NCI-H2227 treated with DMSO at 0.1 percent for 48 hours (cell line): ENCODE measurements at places on chromosomes 7 and 10.

- DNase-seq, result no peak
These were observed 1.9 kb downstream of the DHX32 start for GRCh38 chr10:125878957-125879835.

GRCh38 chr7:151520419-151521261 lies 945 bp upstream of the RHEB start:
- DNase-seq, result peak; percentile 75

- DNase-seq, result no peak
These were observed 63.8 kb downstream of the BPGM start for GRCh38 chr7:134710511-134710853.

- DNase-seq, result peak; percentile 51
These were observed 70.9 kb downstream of the SYPL1 start for GRCh38 chr7:106041140-106041717.

DNA sequence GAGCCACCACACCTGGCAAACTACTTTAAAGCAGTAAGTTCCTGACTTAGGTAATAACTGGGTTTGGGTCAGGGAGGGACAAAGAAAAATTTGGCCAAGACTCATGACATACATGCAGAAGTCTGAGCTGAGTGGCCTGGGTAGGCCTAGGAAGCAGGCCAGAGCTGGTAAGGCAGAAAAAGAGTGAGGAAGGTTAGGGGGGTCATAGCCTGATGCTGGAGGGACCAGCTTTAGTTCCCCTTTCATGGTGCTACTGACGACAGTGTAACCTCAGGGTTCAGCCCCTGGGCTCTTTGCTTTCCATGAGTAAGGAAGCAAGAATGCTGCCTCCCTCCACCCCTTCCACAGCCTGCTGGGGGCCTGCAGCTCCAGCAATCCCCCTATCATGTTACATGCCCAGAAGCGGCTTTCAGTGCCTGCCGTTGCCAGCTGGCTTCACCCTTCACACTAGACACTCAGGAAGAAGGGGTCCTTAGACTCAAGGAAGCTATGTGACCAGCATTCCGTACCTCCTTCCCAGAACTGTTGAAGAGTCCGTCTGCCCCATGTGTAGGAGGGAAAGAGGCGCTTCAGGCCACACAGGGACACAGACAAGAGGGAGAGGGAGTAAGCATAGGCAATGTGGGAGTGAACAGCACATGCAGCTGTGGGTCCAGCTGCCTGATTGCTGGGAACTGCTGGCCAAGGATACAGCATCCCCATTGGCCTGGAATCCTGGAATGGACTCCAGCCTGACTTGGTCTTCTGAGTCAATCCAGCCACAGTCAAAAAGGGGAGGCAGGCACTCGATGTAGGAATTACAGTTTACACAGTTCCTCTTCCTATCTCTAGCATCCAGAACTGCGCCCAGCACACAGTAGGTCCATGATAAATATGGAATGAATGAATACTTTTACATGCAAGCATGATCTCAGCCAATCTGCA lies 4.1 kb upstream of the PLAU start:
- DNase-seq, result no peak

- DNase-seq, result no peak
These were observed 30.1 kb downstream of the KLF6 start for GRCh38 chr10:3754727-3755439.

- DNase-seq, result no peak
These were observed 44.8 kb upstream of the ADO start for GRCh38 chr10:62759599-62760175.

DNA sequence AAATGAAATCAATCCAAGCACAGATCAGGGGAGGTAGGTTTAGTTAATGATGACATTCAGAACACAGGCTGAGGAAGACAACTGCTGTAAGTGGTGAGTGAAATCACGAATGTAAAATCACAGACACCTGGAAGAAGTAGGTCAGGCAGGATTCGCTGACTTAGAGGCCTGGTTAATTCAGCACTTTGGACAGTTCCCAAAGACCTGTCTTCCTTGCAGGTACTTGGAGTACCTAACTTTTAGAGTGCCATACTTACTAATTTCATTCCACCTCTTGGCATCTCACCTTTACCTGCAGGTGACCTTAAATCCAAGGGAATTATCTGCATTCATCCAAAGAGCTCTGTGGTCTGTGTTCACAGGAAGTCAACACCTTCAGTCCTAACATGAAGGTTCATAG lies 822.3 kb downstream of the PHTF2 start:
- no peak for DNase-seq

GRCh38 chr10:128943111-128943510 lies 523.9 kb upstream of the MGMT start:
- no peak for DNase-seq

DNA sequence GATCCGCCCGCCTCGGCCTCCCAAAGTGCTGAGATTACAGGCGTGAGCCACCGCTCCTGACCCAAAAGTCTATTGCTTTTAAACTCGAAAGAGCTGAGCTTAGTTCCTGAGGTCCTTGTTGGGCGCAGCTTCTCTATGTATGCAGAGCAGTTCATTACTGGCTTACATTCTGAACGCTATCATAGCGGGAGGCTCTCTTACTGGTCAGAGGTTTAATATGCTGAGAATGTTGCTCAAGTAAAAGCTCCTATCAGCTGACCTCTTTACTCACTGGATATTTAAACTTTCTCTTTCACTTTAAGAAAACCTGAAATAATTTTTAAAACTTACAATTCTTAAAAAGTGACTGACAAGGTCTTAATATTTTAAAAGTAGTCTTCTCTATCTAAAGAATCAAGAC lies 160.8 kb upstream of the WNT16 start:
- no peak for DNase-seq

GRCh38 chr7:73824986-73825385 lies 5.8 kb upstream of the CLDN4 start:
- no peak for DNase-seq

DNA sequence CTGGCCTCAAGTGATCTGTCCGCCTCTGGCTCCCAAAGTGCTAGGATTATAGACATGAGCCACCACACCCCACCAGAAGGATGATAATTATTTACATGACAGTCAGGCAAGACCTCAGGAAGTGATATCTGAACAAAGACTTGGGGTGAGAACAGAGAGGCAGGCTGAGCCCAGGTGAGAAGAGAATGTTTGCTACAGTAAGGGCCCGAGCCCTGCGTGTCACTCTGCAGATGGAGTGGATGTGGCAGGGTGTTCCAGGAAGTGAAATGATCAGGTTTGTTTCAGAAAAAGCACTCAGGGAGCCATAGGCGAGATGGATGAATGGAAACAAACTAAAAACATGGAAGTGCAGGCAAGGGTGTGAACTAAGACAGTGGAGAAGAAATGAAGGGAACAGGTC lies 22.2 kb downstream of the SFMBT2 start:
- no peak for DNase-seq

DNA sequence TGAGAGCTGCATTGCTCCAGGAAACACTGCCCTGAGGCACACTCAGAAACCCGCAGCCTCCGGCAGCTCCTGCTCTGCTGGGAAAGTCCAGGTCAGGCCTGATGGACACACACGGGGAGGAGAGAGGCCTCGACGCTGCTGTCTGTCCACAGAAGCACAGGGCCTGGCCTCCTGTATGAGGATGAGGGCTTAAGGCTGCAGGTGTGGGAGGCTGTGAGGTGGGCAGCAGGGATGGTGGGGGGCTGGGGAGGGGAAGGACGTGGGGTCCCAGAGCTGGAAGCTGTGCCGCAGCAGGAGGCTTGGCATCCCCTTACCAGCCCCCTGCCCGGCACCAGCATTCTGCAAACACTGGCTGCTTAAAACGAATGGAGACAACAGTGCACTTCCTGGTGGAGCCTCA lies 186.2 kb downstream of the DNAJB6 start:
- no peak for DNase-seq
